ENCODE measurements at places on chromosomes 7 and 10.

- H3K4me3 ChIP-seq = no peak overlapping the region
- H3K27ac ChIP-seq = no peak overlapping the region
- no peaks in the 10 kb centered on the region for H3K27me3 ChIP-seq
- H3K4me1 ChIP-seq = peaks cover 20% of the 10 kb centered on the region
- H3K36me3 ChIP-seq = peaks cover 14% of the 10 kb centered on the region
Observed at GRCh38 chr10:124694481-124695220, 49.5 kb downstream of the FAM53B start.

- no peak for DNase-seq
- peaks cover 69% of the 10 kb centered on the region for H3K27me3 ChIP-seq
- no peaks in the 10 kb centered on the region for H3K36me3 ChIP-seq
- H3K27ac ChIP-seq = no peak overlapping the region
- H3K4me1 ChIP-seq = peaks cover 38% of the 10 kb centered on the region
Observed at GRCh38 chr7:155809947-155810769, 2.1 kb downstream of the SHH start.

DNA sequence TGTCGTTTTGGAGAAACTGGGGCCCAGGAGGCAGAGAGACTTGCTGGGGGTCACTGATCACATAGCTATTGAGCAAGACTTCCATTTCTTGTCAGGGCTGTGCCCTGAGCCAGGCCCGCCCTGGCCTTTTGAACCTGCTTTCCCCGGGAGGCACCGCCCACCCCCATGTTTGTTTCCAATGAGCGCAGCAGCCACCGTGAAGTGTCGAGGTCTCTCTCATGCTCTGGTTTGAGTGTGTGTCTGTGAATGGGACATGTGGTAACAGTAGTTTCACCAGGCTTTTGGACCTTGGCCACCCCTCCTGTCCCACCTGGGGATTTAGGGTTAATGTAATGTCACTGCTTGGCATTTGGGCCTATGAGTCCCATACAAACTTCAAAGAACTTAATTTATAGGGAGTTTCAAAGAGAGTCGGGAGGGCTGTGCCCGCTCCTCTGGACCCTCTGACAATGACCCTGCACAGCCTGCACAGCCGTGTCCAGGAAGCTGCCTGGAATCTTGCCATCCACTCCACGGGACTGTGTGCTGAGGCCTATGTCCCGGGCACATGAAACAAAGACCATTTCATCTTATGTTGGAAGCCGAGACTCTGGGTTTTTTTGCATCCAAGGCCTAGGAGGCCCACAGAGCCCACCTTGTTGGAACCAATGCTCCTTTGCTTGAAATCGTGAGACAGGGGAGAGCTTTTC lies 6.3 kb downstream of the PRF1 start:
- no peak overlapping the region for H3K4me3 ChIP-seq
- DNase-seq = no peak
- H3K36me3 ChIP-seq = no peaks in the 10 kb centered on the region
- H3K27ac ChIP-seq = no peak overlapping the region

GRCh38 chr10:86023931-86024280 lies 342.7 kb downstream of the GRID1 start:
- H3K27ac ChIP-seq = no peak overlapping the region
- no peaks in the 10 kb centered on the region for H3K36me3 ChIP-seq
- no peak overlapping the region for H3K4me3 ChIP-seq
- no peak for DNase-seq
- H3K4me1 ChIP-seq = no peaks in the 10 kb centered on the region
- H3K27me3 ChIP-seq = no peaks in the 10 kb centered on the region

- no peaks in the 10 kb centered on the region for H3K36me3 ChIP-seq
- DNase-seq = no peak
- H3K4me3 ChIP-seq = no peak overlapping the region
- H3K27ac ChIP-seq = no peak overlapping the region
- H3K27me3 ChIP-seq = no peaks in the 10 kb centered on the region
- H3K4me1 ChIP-seq = peaks cover 3% of the 10 kb centered on the region
Observed at GRCh38 chr10:30970760-30971460, 60.8 kb downstream of the ZNF438 start.

DNA sequence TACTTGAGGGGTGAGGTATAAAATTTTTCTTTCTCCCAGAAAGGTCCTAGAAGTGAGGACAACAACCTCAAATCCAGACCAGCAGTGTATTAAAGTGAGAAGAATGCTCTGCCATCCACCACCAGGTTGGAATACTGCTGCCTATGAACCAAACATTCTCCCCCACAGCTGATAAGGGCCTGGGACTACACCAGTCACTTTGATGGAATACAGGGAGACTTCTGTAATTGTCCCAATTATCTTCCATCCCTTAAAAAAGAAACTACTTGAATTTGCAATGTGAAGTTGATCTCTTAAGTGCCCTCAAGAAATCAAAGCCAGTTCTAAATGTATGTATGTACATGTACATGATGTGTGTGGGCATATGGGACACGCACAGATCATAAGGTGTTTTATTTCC lies 3.0 kb downstream of the TBX20 start:
- no peaks in the 10 kb centered on the region for H3K36me3 ChIP-seq
- no peak overlapping the region for H3K4me3 ChIP-seq
- peaks cover 73% of the 10 kb centered on the region for H3K27me3 ChIP-seq

- no peaks in the 10 kb centered on the region for H3K36me3 ChIP-seq
- no peaks in the 10 kb centered on the region for H3K27me3 ChIP-seq
- no peak overlapping the region for H3K27ac ChIP-seq
- DNase-seq = no peak
- H3K4me3 ChIP-seq = no peak overlapping the region
- H3K4me1 ChIP-seq = no peaks in the 10 kb centered on the region
Observed at GRCh38 chr10:55734112-55734511, 626.9 kb downstream of the ZWINT start.

GRCh38 chr7:148626828-148627227 lies 36.3 kb downstream of the C7orf33 start:
- H3K27me3 ChIP-seq = no peaks in the 10 kb centered on the region
- H3K4me1 ChIP-seq = no peaks in the 10 kb centered on the region
- no peak overlapping the region for H3K4me3 ChIP-seq
- no peak for DNase-seq

DNA sequence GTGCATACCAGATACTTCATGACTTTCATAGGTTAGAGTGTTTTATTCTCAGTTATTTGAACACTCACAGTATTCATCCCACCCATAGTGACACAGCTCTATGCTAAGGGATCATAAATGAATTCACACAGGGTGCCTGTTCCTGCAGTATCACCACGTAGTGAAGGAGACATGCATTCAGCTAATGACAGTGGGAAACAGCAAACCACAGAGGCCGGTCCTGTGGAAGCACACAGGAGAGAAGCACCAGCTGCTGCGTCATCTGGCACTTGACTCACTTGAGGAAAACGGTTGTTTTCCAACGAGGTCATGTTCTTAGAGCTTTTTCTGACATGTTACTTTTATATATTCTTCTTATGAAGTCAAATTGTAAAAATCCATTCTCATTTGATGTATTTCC lies 73.0 kb downstream of the UBE3C start:
- no peak overlapping the region for H3K27ac ChIP-seq
- peaks cover 8% of the 10 kb centered on the region for H3K36me3 ChIP-seq
- no peak for DNase-seq
- no peaks in the 10 kb centered on the region for H3K4me1 ChIP-seq

Measured in neuronal stem cell (in vitro differentiated cells).